Activated CD4-positive, alpha-beta memory T cell treated with anti-CD3 and anti-CD28 coated beads for 36 hours (primary cell): ENCODE measurements at places on chromosomes 5 and 9.

DNA sequence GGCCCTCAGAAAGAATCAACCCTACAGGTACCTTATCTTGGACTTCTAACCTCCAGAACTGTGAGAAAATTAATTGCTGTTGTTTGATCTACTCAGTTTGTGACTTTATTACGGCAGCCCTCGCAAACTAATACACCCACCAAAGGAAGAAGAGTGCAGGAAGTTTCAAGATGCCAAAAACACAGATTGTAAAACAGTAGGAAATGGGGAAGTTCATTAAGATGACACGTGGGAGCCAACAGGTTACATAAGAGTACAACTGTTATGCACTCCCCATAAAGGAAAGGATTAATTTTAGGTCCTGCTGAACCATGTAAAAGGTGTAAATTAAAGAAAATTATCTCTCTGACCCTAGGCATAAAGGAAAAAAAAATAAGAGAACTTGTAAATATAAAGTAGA, 294.3 kb downstream of the EPB41L4A start:
- no peak for DNase-seq

GRCh38 chr9:121557581-121558447, 58.2 kb upstream of the GGTA1 start:
- peak; percentile 13 for DNase-seq

GRCh38 chr9:134627417-134628353, 13.9 kb upstream of the COL5A1 start:
- DNase-seq = no peak

DNA sequence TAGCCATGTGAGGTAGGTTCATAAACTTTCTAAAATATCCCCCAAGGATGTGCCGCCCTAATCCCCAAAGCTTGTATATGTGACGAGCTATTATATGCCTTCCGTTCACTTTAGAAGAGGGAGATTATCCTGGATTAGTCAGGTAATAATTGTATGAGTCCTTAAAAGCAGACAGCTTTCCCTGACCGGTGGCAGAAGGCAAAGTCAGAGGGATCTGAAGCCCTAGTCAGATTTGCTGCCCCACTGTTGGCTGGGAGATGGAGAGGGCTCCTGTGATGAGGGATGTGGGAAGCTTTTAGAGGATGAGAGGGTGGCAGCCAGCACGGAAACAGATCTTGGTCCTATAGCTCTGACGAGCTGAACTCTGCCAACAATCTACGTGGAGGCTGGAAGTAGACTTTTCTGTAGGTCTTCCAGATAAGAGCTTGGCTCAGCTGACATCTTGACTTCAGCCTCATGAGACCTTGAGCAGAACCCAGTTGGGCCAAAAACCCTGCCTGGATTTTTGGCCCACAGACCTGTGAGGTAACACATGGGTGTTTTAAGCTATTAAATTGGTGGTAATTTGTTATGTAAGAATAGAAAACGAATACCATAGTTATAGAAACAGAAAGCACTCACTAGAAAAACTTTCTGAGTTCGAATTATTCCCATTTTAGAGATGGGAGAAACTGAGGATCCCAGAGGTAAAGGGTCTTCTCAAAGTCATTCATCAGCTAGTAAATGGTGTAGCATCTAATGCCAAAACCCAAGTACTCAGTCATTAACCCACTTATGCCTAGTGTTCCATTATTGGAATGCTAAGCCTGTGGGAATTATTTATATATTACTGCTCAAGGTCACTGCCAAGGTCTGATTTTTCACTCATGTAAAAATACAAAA, 48.9 kb downstream of the SH3PXD2B start:
- no peak for DNase-seq

GRCh38 chr5:112445626-112446350, 26.7 kb upstream of the EPB41L4A start:
- no peak for DNase-seq

DNA sequence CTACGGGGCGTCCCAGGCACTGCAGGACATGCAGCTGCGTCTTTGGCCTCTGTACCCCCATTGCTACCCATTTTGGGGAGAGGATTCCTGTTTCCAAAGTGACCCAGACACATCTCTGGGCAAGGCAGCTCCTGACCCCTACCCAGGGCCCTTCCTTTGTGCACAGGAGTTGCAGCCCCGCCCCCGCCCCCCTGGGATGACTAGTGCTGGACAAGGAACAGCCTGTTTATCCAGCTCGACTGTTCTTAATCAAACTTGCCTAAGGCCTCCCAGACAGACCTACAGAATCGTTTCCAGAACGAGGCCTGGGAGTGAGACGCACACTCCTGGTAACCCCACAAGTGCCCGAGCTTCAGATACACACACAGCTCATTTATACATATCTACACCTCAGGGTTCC, 13.2 kb downstream of the DIPK1B start:
- no peak for DNase-seq

DNA sequence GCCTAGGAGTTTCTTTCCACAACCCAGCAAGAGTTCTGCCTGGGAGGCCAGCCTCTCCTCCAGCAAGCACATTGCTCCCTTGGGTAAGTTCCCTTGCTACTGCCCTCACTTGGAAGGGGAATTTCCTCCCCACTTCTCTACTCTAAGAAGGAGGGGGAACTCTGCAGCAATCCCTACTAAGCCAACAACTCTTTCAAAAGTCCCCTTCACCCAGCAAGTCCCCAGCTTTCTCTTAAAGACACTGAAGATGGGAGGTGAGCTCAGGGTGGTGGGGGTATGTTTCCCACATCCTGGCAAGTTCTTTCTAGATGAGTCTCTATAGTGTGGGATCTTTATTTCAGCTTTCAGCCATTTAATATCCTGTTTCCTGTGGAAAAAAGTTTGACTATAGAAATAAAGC, 49.0 kb downstream of the PDE8B start:
- no peak for DNase-seq
